ENCODE measurements at places on chromosomes 4 and X.

GRCh38 chr4:39526765-39527295 is 409 bp downstream of the UGDH start:
- DNase-seq, result peak; percentile 12

DNA sequence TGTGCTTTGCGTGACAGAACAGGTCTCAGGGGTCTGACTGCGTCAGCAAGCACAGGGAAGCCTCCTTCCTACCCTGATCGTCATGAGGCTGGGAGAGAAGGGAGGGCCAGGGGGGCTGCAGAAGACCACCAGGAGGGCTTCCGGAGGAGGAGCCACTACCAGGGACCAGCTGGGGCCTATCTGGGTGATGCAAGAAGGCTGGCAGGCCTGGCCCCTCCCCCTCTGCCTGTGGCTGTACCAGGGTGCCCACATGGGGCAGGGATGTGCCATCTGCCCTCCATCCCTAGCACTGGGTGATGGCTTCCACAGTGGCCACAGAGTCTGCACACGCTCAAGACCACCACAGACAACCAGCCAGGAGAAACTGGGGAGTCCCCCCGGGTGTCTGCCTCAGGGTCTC is 116.4 kb upstream of the NKX1-1 start:
- no peak for DNase-seq

GRCh38 chr4:80333121-80333520 is 2.4 kb upstream of the CFAP299 start:
- DNase-seq, result no peak

DNA sequence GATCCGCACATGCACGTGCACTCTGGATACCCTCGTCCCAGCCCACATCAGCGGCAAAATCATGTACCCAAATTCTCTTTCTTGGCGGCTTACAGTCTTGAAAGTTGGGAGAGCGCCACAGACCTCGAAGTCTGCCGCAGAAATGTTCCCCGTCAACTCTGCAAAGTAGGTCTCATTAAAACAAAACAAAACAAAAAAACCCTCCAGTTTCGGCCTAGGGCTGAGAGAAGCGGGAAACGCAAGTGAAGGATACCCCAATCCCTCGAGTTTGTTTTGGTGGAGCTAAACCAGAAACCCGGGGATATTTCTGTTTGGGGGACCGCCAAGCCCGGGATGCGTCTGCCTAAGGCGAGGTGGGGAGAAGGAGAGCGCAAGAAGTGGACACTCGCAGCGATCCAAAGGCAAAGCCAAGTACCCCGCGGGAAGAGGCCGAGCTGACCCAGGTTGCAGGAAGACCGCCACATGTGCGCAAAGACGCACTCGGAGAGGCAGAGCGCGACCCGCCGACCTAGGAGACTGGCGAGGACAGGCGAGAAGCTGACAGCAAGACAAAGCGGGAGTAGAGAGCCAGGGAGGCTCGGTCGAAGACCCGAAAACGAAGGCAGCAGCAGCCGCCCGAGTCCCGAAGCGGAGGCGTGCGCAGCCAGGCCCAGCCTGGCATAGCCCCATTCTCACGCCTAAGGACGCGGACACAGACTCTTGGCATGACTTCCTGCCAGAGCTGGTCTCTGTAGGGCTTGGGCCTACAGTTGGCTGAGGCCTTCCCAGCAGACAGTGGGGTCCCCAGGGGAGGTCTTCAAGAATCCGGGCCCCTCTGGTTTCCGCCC is 49.6 kb upstream of the BCOR start:
- no peak for DNase-seq

- DNase-seq, result no peak
These were observed 298.7 kb upstream of the EMCN start for GRCh38 chr4:100816436-100817045.

GRCh38 chr4:44118971-44119680 is 329.5 kb downstream of the KCTD8 start:
- DNase-seq, result no peak

DNA sequence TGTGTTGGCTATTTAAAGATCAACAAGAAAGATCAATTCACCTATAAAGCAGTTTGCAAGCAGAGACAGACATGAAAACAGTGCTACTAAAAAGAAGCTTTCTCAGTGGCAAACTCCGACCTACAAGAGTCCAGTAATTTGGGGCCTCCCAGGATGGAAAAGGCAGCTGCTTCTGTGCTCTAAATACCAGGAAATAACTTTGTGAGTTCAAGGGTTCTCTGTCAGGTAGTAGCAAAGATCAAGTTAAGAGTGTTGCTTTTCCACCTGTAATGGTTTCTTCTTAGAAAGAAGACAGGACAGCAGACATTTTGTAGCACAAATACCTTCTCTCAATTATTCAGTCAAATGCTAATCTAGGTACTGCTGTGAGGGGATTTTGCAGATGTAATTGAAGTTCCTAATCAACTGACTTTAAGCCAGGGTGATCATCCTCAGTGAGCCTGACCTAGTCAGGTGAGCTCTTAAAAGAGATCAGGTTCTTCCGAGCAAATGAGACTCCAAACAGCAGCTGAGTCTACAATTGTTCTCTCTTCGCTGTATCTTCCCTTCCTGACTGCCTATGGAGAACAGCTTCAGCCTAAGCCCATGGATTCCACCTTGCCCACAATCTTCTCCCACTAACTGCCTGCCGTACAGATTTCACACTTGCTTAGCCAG is 13.5 kb downstream of the ANKRD17 start:
- DNase-seq, result no peak

DNA sequence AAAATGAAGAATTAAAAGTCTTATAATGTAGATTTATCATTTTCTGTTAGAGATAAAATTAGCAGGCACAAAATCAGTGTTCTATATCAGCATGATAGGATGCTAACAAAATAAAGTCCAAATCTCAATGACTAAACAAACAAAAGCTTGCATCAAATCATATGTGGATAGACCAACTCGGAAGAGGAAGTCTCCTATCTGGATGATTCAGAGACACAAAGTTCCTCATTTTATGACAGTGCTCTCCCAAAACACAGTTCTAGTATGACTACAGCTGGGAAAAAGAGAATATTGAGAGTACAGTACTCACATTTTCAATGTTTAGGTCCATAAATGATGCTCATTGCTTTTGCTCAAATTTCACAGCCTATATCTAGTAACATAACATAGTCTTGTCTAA is 376.1 kb upstream of the CTSO start:
- DNase-seq, result no peak

All from stimulated activated CD8-positive, alpha-beta memory T cell treated with anti-CD3 and anti-CD28 coated beads, Interleukin-4, amount 100 ng/mL, for 4 hours (primary cell).